T-helper 1 cell (primary cell): ENCODE measurements at places on chromosomes 6 and 20.

- DNase-seq: no peak
These were observed 205.7 kb downstream of the DOK5 start for GRCh38 chr20:54680872-54681619.

- no peak for DNase-seq
These were observed 9.5 kb upstream of the NKX2-2 start for GRCh38 chr20:21523281-21523868.

DNA sequence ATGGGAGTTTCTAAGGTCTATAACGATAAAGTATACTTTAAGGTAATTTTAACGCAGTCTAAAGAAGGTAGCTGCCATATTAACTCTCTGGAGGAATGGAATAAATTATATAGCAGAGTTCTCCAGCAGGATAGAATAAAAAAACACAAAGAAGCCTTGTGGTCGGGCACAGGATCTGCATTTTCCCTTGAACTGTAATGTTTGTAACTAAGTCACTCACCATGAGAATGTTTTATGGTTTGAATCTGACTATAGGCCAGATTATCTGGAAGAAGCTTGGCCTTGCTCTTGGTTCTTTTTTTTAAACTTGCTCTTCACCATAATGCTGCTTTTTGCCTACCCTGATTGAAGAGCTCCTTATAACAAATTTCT lies 238.8 kb upstream of the NOX3 start:
- no peak for DNase-seq

GRCh38 chr20:41501376-41501775 lies 116.8 kb downstream of the CHD6 start:
- DNase-seq: no peak

GRCh38 chr6:79384845-79385244 lies 150.4 kb upstream of the HMGN3 start:
- DNase-seq: no peak

DNA sequence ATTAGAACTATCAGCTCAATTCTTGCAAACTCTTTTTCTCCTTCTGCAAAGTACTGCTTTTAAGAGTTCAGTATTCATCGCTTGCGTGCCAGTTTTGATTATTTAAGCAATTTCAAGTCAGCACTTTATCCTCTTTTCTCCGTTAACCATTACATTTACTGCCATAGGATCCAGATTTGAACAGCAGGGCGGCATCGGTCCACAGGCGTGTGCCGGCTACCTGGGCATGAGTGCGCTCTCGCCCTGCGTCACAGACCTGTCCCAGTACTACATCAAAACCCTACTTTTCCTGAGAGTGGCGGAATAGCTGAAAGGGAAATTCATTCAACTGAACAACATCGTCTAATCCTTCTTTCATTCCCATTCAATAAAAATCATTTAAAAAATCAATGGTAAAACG lies 53.4 kb downstream of the MYLK4 start:
- DNase-seq: no peak

- DNase-seq: no peak
These were observed 17.3 kb upstream of the FRMD1 start for GRCh38 chr6:168096271-168096764.

GRCh38 chr20:11691766-11692165 lies 225.9 kb upstream of the BTBD3 start:
- no peak for DNase-seq

DNA sequence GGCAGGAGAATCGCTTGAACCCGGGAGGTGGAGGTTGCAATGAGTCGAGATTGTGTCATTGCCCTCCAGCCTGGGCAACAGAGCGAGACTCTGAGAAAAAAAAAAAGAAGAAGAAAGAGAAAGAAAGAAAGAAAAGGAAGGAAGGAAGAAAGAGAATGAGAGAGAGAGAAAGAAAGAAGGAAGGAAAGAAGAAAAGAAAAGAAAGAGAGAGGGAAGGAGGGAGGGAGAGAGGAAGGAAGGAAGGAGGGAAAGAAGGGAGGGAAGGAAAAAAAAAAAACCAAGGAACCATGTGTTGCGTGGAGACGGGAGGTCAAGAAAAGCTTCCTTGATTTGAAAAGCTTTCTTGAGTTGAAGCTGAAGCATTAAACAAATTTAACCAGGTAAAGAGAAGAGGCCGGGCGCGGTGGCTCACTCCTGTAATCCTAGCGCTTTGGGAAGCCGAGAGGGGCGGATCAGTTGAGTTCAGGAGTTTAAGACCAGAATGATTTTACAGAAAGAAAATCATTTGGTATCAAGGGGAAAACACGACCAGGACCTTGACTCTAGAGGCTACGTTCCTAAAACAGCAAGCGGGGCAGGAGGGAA lies 90.5 kb upstream of the PRSS16 start:
- DNase-seq: no peak

DNA sequence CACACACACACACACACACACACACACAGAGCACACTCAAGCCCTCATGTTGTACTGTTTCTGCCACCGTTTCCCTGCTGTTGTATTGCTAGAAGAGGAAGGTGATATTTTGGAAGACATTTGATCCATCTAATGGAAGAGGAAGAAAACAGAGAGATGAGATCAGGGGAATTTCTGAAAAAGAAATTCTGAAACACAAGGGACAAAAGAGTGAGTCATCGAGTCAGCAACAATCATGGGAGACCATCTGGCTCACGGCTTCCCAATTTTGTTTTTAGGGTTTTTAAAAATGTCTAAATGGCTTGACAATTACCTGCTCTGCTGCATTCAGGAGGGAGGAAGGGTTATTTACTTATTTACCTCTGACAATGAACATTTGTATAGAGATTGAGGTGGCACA lies 22.0 kb downstream of the SOX4 start:
- DNase-seq: no peak

- peak; percentile 77 for DNase-seq
These were observed 40.5 kb downstream of the THBS2 start for GRCh38 chr6:169212897-169213813.

GRCh38 chr20:44930517-44931168 lies 20.8 kb downstream of the PABPC1L start:
- DNase-seq: no peak

DNA sequence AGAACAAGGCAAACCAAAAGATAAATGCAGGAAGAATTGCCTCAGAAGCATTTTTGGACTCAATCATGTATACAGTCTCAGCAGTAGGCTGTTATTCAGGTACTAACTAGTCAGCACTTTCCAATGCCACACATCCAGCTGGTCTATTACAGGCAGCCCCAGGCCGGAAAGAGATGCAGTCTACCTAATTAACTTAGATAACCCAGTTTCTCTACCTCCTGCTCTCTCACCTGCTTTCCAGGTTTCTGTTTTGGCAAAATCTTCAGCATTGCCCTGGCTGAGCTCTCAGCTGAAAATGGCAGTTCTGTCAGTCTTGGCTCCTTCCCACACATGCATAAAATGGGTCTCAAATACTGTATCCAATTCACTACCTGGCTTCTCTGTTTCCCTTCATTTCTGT lies 101.3 kb upstream of the UFL1 start:
- no peak for DNase-seq

DNA sequence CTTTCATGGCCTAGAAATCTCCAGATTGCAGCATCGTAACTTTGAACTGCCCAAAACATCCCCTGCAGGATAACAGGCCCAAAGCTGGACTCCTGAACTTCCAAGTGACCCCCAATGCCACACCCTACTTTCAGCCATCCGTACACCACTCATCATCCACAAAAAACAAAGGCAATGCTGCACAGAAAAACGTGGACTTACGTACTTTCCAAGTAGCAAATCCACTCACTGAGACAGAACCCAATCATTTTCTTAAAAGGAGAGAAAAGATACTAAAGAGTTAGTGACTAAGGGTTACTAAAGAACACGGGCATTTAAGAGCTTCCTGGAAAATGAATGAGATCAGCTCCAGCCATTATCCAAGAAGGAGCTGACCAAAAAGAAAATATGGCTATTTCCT lies 211.0 kb downstream of the WDR27 start:
- no peak for DNase-seq

DNA sequence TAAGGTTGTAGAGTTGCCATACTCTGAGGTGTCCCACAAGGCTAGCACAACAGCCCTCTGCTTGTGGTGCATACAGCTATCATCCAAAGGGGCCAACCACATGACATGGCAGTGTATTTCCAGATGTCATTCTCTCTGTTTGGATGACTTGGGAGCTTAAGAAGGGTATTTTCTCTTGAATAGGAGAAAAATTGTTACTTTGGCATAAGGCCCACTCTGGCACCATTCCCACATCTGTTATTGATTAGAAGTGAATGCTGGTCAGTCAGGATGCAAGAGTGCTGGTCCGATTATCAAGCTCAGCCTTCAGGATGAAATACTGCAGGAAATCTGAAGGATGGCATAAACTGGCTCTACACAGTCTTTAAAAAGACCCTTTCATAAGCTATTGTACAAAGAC lies 83.6 kb upstream of the C20orf144 start:
- DNase-seq: no peak

GRCh38 chr6:31246051-31246521 lies 25.8 kb downstream of the HLA-C start:
- no peak for DNase-seq

DNA sequence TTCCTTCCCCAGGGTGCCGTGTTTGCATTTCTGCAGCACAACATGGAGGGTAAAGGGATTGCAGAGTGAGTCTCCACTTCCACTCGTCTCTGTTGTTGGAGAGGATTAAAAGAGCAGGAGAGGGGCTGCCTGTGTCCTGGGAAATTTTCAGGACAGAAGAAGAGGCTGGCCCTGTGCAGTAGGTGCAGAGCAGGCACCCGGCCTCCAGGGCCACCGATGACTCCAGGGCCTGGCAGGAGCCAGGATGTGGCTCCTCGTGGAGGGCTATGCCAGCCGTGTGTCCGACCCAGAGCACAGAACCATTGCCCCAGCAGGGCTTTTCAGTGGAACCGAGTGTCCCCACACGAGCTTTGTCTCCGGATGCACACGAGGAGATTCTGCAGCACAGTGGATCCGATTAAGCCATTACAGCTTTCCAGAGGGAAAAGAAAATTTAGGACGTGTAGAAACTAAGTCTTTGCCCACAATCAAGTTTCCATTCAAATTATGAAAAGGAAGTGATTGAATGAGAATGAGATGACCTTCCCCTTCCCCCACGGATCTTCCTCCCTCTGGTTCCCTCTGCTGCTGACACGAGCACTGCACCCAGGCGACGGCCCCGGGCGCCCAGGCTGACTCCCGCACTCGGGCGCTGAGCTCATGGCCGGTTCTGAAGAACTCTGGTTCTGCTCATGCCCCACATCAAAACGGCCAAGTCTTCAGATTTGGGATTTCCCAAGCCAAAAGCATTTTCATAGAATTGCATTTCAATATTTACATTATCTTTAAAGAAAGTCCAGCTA lies 43.1 kb upstream of the UNC93A start:
- DNase-seq: no peak

DNA sequence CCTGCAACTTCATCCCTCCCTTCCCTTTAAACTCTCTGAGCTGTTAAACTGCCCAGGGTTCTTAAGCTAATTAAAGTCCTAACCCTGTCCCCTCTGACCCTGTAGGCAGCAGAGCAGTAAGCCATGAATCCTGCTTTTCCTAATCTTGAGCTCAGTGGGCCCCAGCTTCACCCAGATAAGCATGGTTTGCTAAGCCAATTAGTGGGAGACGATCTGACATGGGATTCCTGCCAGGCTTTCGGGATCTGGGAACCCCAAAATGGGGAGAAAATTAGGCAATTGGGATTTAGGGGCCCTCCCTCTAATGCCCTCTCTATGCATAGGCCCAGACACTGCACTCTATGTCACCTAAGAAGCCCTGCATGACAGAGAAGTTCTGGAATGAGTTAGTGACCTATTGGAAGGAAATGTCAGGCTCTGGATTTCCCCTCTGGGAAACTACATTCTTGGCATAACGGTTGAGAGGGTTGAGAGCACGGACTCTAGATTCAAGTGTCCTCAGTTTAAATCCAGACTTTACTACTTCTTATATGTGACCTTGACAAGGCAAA lies 4.6 kb downstream of the XKR7 start:
- no peak for DNase-seq

- DNase-seq: no peak
These were observed 3.3 kb downstream of the WFDC3 start for GRCh38 chr20:45788351-45788750.

GRCh38 chr20:2907519-2907918 lies 34.2 kb downstream of the PTPRA start:
- DNase-seq: no peak

DNA sequence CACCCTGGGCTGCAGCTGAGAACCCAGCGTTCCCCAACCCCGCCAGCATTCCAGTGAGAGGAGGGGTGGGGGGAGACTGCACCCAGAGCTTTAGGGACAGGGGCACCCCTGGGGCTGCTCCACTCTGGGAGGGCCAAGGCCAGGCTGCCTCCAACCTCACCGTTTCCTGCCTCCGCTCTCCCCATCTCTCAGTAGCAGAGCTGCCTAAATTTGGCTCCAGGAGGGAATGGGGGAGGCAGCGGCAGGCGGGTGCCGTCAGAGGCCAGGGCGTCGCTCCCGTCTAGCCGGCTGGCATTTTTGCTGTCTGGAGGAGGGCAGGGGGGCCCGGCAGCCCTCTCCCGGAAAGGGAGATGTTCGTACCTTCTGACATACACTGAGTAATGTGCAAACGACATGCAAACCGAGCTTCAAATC lies 46.6 kb downstream of the NOL4L start:
- DNase-seq: peak; percentile 34

DNA sequence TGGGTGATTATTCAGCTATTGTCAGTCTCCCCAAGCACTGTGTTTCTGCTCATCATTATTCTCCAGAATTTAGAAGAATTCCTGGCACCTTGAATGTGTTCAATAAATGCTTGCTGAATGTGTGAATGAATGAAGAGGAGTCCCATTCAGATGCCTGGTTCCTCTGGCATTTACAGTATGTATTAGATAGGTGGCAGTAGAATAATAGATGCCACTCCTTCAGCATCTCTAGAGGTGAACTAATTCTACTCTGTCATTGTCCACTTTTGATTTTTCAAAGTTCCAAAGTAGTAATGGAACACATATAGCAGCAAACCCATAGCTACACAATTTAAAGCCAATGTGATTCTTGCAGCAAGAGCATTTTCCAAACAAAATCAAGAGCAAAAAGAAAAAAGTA lies 118.9 kb upstream of the CEP162 start:
- no peak for DNase-seq

GRCh38 chr20:46828471-46828870 lies 66.2 kb upstream of the EYA2 start:
- no peak for DNase-seq

DNA sequence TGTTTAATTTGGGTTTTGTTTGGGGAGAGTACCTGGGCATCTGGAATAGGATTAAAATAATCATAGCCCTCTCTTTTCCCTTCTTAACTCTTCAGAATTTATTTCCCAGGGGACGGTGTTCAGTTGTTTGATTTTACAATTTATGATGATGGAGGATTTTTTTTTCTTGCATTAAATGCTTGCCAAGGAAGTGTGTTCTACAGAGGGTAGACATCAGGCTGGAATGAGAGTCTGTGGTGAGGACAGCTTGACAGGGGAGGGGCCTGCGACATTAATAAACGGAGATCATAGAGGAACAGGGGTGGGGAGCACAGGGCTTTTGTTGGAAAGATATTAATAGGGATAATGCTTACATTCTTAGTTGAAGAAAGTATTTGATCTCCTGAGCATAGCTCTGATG lies 297.5 kb downstream of the CLIC5 start:
- no peak for DNase-seq

GRCh38 chr6:26459023-26459810 lies 1.5 kb downstream of the BTN2A1 start:
- no peak for DNase-seq
